ENCODE measurements at places on chromosomes 4 and X.

GRCh38 chr4:169031392-169031791 is 21.3 kb upstream of the CBR4 start:
- no peak for DNase-seq

DNA sequence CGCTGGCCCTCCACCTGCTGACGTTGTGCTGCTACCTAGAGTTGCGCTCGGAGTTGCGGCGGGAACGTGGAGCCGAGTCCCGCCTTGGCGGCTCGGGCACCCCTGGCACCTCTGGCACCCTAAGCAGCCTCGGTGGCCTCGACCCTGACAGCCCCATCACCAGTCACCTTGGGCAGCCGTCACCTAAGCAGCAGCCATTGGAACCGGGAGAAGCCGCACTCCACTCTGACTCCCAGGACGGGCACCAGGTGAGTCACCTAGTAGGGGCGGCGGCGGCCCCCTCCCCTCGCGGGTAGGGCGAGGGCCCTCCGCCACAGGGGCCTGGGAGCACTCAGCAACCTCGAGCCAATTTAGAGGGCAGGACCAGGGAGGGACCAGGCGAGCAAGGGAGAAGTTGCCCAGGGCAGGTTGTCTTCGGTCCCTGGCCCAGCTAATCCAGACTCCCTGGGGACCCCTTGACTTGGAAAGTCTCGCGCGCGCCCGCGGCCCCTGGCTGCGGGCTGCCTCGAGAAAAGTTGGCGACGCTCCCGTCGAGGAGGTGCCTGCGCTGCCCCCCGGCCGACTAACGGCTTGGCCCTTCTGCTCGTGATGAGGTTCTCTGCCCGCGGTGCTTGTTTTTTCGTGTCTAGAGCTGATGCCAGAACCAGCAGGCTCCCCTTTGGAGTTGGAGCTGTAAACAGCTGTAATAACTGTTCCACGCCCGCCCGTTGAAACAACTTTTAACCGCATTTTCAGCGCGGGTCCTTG is 717 bp downstream of the EDA start:
- no peak for DNase-seq

DNA sequence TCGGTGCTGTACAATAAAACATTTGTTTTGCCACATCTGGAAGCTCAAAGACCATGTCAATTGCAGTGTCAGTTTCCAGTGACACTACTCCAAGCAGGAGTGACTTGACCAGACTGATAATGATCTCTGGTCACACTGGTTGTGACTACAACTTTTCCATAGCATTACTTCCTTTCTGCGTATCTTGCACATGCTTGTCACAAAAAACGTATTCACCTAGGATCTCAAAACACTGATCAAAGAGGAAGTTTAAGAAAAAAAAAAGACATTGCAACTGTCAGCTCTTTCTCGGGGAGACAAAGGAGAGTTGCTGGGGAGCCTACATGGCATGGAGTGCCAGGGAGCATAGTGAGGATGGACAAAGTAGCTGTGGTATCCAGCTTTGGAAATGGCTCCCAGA is 60.6 kb downstream of the OPHN1 start:
- no peak for DNase-seq

DNA sequence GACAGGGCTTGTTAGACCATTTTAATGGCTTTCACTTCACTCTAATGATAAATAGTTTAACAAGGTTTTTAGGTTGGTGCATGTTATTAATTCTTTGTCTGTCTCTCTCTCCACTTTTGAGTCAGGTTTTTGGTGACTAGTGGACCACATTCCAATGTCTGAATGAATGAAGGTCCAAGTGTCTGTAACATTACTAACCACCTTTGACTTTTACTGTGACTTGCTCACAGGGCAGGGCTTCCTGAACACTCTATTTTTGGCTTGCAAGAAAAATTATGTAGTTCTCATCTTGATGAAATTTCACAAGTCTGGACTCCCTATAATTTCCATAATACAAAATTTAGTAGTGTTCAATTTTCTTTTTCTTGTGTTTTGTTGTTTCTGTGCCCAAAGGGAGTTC is 78.9 kb upstream of the BMPR1B start:
- no peak for DNase-seq

- DNase-seq, result no peak
Measured at GRCh38 chr4:147340591-147341120, 140.2 kb upstream of the EDNRA start.

- DNase-seq, result no peak
Measured at GRCh38 chrX:43586830-43587229, 69.3 kb upstream of the MAOA start.

DNA sequence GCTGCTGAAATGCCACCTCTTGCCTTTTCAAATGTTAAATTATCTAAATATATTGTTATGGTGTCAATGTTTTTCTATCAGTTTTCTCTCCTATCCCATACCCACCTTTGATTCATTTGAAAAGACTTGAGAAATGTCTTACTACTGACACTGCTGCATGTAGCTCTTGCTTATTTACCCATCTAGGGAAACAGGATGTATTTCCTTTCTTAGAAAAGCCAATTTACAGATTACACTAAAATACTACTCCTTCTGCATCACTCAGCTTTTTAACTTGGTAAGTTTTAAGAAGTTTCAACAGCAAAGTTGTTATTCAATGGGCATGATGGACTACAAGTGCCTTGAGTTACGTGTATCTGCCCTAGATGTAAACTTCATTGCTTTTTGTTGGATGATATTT is 13.2 kb upstream of the KCNE5 start:
- no peak for DNase-seq

GRCh38 chr4:83605744-83606172 is 69.8 kb downstream of the GPAT3 start:
- no peak for DNase-seq

- no peak for DNase-seq
Measured at GRCh38 chrX:151386838-151387459, 10.1 kb upstream of the VMA21 start.

Measured in vagina (tissue), 2 donors.